ENCODE measurements at places on chromosomes 7 and 10. TPM values are rescaled to one million over a fixed set of nuclear protein-coding genes. Genes with fewer than 3 reads are reported as not detected.
A peak's percentile ranks its signal among the peaks of the same experiment; 100 is the strongest.

DNA sequence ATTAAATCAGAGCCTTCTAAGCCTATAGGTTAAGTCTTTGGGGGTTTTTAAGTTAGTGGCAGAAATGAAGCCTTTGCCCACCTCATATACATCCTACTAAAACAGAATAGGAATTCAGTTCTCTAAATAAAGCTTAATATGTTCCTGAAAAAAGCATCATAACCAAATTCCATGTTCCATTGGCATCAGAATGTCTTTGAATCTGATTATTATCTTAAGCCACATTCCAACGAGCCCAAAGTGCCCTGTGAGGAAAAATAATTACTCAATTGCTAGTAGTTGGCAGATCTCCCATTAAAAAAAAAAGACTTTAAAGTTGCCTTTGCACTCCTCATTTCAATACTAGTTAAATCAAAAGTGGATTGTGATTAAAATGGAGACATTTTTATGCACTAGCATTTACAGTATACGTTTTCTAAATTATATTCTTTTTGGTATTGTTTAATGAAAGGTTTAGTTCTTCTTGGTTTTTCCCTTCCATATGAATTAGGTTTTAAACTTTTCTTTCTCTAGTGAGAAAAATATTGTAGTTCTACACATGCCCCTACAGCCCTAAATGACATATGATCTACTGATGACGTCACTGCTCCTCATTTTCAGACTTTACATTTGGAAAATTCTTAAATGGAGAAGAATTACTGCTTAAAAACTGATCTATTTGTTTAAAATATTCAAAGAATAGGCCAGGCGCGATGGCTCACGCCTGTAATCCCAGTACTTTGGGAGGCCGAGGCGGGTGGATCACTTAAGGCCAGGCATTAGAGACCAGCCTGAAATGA lies 54.3 kb upstream of the CABCOCO1 start:
- DNase-seq = no peak

DNA sequence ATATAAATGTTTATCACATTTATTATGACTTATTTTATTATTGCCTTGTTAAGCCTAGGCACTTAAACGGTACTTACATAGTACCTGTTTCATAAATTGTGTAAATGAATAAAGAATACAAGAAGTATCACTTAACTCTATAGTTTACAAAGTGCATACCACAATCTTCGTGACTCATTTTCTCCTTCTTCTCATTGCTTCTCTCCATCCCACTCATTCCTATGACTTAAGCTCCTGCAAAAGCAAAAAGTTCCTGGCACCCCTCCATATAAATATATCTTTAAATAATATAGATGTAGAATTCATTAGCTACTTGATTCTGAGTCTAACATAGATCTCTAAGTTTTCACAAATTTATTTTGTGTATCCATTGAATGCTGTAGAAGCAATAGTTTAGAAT lies 1382.0 kb upstream of the CELF2 start:
- no peak for DNase-seq

- no peak for DNase-seq
These were observed 35.4 kb downstream of the PRR15 start for GRCh38 chr7:29599026-29599425.

GRCh38 chr7:123432601-123433000 lies 101.8 kb downstream of the IQUB start:
- DNase-seq = no peak

- DNase-seq = no peak
These were observed 114.9 kb upstream of the RAB11FIP2 start for GRCh38 chr10:118161461-118162246.

DNA sequence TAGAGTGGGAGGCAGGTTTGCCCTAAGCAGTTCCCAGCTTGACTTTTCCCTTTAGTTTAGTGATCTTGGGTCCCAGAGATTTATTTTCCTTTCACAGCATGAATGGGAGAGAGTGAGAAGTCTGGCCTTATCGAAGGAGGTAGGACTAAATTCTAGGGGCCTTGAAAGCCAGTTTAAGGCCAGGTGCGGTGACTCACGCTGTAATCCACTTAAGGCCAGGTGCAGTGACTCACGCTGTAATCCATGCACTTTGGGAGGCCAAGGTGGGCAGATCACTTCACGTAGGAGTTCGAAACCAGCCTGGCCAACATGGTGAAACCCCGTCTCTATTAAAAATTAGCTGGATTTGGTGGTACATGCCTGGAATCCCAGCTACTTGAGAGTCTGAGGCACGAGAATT lies 392.2 kb downstream of the ACTR3B start:
- DNase-seq = no peak

GRCh38 chr10:113057948-113058522 lies 108.0 kb downstream of the TCF7L2 start:
- DNase-seq = no peak

DNA sequence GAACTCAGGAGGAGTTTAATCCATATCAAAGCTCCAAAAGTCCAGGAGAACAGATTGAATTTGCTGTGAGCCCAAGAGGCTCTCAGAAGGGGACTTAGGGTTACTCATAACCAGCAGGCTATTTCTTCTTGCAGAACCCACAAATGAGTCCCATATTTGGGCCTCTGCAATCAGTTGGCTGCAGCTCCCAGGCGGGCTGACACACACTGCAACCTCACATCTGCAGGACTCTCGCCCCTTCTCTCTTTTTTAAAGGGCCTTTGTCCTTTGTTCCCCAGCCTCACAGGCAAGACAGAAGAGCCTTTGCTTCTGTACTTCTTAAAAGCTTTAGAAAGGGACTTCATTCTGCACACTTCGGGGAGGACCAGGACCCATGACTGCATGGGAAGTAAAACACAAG lies 26.7 kb downstream of the CREB3L2 start:
- DNase-seq = no peak

DNA sequence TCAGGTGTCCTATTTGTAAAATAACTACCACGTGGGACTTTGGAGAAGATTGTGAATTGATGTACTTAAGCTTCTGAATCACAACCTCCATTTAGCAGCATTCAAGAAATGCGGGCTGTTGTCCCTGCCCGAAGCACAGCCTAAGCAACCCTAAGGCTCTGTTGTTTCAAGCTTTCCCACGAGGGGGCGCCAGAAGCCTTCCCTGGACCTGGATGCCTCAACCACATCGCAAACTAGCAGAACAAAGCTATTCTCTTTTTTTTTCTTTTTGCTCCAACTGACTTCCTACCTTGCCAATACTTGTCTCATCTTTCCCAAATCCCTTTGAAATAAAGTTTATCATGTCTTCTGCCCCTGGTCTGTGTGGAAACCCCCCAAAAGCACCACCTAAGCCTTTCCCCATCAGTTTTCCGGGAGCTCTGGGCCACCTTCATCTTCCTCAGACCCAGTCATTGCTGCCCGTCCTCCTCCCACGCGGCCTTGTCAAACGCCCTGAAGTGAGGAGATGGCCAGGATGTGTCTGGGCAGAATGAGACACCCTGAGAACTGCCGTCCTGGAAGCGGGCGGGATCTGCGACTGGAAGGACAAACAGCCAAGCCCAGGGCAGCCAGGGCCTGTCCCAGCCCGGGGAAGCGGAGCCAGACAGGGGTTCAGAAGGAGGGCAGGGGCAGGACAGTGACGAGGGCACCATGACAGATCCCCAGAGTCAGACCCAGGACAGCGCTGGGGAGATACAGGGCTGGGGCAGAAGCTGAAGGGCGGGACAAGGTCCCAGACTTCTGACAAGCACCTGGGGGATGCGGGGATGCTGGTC lies 112.7 kb downstream of the SLIT1 start:
- peak; percentile 79 for DNase-seq

DNA sequence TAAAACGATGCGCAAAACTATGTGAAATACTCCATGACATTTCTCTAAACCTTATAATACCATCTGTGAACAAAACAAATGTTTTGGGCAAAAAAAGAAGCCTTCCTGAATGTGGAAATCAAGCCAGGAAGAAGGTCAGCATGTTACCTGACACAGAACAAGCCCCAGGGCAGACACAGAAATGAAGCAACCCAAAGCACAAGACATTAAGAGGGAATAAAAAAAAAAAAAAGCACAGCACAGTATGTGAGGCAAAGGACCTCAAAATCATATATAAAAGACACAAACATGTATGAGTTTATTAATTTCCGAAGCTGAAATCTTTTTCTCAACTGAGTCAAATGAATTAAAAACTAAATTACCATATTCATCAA lies 161.8 kb downstream of the SKIDA1 start:
- no peak for DNase-seq

The CFAP43 gene
- total RNA-seq = not detected

The KIAA1549 gene
- total RNA-seq = not detected

The BTBD16 gene
- not detected for total RNA-seq

The SLC26A3 gene
- not detected for total RNA-seq

The PGAM2 gene
- total RNA-seq = 1.5 TPM

Measured in CD8-positive, alpha-beta T cell (primary cell).